ENCODE measurements at places on chromosomes 2 and 18. TPM values are rescaled to one million over a fixed set of nuclear protein-coding genes. Genes with fewer than 3 reads are reported as not detected.

Gene EPB41L3
- not detected for total RNA-seq

Gene TLX2
- not detected for total RNA-seq

Gene ZSWIM2
- total RNA-seq: not detected

Gene GCA
- 32.9 TPM for total RNA-seq

Gene ADD2
- total RNA-seq: 0.71 TPM

Gene C1GALT1C1L
- total RNA-seq: 1.4 TPM

Gene ST6GAL2
- total RNA-seq: not detected

Gene CPO
- not detected for total RNA-seq

Gene EHBP1
- total RNA-seq: 25.2 TPM

Gene HDLBP
- total RNA-seq: 461 TPM

Gene RETREG2
- 83.9 TPM for total RNA-seq

Gene MTLN
- 130 TPM for total RNA-seq

Gene ADGRF3
- total RNA-seq: 0.28 TPM

Gene MARCO
- total RNA-seq: not detected

Gene SLC23A3
- total RNA-seq: 9.9 TPM

Gene SPDYA
- 0.46 TPM for total RNA-seq

Gene VAMP8
- total RNA-seq: 92.3 TPM

Gene SPP2
- not detected for total RNA-seq

Gene CABYR
- 0.36 TPM for total RNA-seq

Gene ABHD1
- not detected for total RNA-seq

Gene CHAC2
- 10.3 TPM for total RNA-seq

Gene TNFAIP6
- total RNA-seq: not detected

Gene TCF4
- 0.58 TPM for total RNA-seq

Gene ARHGAP28
- not detected for total RNA-seq

Gene TAF4B
- total RNA-seq: 7.8 TPM

Gene TOGARAM2
- 0.20 TPM for total RNA-seq

Gene DCC
- not detected for total RNA-seq

Gene PROKR1
- total RNA-seq: not detected

Gene SLC16A14
- total RNA-seq: 0.23 TPM

Gene KIF1A
- not detected for total RNA-seq

Gene IL36A
- total RNA-seq: not detected

Gene NEU2
- total RNA-seq: not detected

Gene POU3F3
- not detected for total RNA-seq

Gene ABCB11
- total RNA-seq: not detected

Gene NPHP1
- total RNA-seq: 0.92 TPM

Gene ITGAV
- 33.7 TPM for total RNA-seq

Gene CRYBA2
- total RNA-seq: not detected

Gene TMEM200C
- not detected for total RNA-seq

Gene SLC40A1
- total RNA-seq: 87.6 TPM

Gene IL1R1
- 0.61 TPM for total RNA-seq

Gene TPRKB
- total RNA-seq: 18.8 TPM

Gene GLI2
- 8.7 TPM for total RNA-seq

Gene AQP12B
- total RNA-seq: not detected

Gene TUBA4B
- total RNA-seq: not detected
